ENCODE measurements at places on chromosomes 1 and 21. TPM values are rescaled to one million over a fixed set of nuclear protein-coding genes. Genes with fewer than 3 reads are reported as not detected.

- no peak for DNase-seq
These were observed 368.7 kb upstream of the ADGRL2 start for GRCh38 chr1:81432059-81432458.

- no peak for DNase-seq
These were observed 38.2 kb upstream of the CYP4B1 start for GRCh38 chr1:46760558-46761166.

C1orf87 gene
- total RNA-seq, result not detected

SPTA1 gene
- 1.8 TPM for total RNA-seq

ANKRD35 gene
- 2.1 TPM for total RNA-seq

GRCh38 chr1:2543543-2544092 lies 12.6 kb upstream of the TNFRSF14 start:
- DNase-seq, result no peak

- DNase-seq, result no peak
These were observed 33.4 kb downstream of the SUCO start for GRCh38 chr1:172566196-172566997.

DNA sequence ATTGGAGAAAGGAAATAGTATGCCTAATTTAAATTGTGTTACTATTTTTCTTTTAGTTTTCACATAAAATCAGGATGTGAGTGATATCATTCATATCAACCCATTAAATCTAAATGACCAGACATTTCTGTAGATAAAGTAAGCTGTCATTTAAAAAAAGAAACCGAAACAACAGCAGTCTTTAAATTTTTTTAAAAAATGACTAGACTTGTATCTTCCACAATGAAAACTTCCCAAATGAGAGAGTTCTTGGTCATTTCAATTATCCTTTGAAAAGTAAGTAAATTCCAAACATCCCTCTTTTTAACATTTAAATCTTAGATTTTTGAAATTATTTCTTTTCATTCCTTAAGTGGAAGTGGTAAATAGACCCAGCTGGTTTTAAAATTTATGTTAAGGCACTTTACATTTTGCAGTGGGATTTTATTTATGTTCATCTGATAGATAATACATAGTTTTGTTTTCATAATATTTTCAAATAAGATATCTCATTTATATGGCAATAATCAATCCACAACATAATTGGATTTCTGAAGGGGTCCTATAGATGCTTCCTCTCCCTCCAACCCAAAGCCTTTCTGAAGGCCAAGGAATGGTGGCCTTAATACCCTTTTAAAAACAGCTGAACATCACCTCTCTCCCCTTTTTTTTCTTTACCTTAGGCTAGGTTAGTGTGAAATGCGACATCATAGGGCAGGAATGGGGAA lies 3.1 kb downstream of the FOXD3 start:
- no peak for DNase-seq

DNA sequence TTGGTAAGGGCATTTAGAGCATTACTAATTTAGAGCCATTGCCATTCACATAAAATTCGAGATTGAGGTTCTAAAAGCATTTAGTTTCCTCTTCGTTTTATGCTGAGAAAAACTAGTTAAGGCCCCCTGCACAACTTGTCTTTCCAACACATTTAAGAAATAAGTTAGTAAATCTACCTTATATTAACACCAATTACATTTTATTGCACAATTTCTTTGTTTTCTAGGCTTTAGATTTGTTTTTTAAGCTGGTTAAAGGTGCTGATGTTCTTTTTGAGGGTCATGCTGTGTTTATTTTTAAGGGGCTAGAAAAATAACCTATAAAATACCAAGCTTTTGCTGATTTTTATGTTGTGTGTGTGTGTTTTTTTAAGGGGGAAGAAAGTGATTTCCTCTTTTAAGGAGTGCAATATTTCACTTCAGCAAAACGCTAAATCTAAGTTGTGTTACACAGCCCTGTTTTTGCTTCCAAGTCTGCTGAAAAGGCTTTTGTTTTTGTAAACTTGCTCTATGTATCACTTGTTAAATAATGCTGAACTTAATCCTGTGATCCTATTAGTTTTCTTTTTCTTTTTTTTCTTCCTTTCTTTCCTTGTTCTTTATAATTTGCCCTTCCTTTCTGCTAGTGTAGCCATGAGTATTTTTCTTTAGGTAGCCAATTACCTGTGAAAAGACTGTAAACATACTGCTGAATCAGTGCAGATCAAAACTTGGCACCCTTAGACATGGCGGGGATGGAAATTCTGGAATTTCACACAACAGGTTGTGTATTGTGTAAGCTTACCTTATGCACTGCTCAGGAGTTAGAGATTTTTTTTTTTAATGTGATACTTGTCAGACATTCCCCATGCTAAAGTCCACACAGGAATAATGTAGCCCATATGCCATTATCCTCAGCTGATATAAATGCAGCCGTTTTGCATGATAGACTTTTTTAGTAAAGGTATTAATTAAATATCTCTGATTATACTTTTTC lies 1.5 kb downstream of the CEPT1 start:
- DNase-seq, result no peak

- no peak for DNase-seq
These were observed 74.4 kb downstream of the ACTL8 start for GRCh38 chr1:17829579-17829978.

DNA sequence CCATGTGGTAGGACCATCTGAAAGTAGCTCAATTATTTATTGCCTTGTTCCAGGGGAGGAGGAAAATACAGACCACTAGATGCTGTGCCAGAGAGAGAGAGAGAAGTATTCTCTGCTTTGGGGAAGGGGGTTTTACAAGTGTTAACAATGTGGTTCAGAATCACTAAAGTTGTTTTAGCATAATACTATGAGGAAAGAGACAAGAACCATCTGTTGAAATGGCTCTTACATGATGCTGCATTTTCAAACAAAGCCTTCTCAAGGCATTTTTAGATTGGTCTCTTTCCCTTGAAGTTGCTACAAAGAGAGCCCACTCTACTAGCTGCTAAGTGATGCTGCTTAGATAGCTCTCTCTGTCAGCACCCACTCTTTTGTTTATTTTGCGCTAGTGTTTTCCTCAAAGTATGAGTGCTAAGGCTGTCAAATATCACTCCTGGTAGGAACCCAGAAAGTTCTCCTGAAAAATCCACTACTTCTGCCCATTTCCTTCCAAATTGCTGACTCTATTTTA lies 255.1 kb downstream of the NFIA start:
- DNase-seq, result no peak

GRCh38 chr1:188027613-188028012 lies 1198.9 kb downstream of the PLA2G4A start:
- DNase-seq, result no peak

CELA3A gene
- total RNA-seq, result 2.4 TPM

DNA sequence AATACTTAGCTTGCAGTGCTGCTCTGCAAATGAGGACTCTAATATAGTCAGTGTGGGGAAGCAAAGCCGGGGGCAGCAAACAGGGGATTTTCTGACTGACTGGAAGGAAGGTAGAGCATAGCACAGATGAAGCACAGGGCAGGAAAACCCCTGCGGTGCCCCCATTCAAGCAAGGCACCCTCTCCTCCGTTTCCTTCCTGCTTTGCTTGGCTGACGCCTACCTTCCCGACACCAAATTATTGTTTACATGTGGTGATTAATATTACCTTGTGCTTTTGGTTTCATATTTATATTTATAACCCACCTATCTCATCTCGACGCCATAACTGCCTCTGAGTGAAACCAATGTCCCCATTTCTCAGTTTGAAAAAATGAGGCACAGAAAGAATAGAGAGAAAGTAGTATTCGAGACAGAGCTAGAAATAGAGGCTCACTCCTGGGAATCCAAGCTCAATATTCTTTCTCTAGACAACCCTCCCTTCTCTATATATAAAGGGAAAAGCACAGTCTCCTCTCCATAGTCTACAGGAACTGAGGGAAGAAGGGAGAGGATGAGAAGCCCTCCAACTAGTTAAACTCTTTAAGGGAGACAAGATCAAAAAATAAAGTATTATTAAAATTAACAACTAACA lies 41.3 kb downstream of the PIK3C2B start:
- no peak for DNase-seq

CD1B gene
- total RNA-seq, result not detected

GRCh38 chr1:31058012-31058411 lies 7.5 kb downstream of the PUM1 start:
- DNase-seq, result no peak

TSSK3 gene
- total RNA-seq, result not detected

DNA sequence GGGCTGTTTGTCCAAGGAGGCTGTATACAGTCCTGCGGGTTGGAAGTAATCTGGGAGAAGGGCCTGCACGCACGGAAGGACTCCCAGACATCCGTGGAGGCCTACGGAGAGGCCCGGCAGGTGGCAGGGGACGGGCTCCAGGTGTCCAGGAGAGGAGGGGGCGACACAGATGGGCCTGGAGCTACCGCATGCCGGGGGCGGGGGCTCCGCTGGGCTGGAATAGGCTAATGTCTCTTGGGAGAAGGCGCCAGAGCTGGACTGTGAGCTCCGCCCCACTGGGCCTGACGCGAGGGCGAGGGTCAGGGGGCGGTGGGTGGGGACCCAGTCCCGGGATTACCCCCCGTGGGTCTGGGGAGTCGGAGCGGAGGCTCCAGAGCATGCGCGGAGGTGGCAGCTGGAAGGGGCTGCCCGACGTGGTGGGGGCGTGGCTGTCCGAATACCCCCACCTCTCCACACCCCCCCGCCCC lies 659 bp downstream of the AGO1 start:
- no peak for DNase-seq

DNA sequence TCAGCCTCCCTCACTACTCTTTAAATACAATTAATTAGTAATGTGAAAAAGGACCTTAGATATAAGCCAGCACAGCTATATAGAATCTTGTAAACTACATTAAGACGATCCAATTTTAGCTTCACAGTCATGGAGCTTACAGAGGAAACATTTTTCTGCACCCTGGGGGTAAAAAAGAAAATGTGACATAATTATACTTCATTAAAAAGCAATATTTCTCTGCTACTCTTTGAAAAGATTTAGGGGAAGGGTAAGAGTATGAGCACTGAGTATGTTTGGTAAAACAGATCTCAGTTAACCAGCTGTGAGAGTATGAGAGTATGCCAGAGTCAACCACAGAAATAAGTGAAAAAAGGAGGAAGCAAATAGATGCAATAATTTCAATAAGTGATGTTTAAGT lies 1415.9 kb downstream of the PLA2G4A start:
- DNase-seq, result no peak

DNA sequence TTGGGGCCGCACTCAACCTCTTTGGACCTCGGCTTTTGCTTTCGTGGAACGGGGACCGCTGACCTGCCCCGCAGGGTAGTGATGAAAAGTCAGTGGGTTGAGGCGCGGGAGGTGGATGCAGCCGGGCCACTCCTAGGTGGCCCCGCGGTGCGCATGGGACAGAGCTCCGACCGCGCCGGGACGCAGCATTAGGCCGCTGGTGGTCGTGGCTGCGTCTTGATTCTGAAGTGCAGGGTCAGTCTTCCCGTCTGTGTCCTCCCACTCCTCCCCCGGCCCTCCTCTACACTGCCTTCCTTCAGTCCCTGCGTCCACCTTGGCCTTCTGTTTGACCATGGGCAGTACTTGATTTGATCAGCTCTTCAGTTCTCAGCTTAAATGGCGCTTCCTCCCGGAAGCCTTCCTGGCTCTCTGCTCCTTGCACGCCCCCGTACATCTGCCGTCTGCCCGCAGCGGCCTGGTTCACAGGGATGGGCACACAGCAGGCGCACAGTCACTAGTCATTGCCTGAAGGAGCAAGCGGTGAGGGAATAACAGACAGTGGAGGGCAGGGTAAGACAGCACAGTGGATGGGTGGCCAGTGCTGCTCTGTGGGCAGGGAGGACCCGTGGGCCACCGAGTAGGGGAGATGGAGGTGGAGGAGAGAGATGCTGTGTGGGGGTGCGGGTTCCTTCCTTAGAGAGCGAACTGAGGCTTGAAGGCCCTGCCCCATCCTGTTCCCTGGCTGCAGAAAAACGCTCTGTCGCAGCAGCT lies 633 bp downstream of the THEMIS2 start:
- DNase-seq, result peak; percentile 22

HES3 gene
- total RNA-seq, result not detected

DDI2 gene
- 49.3 TPM for total RNA-seq

DNA sequence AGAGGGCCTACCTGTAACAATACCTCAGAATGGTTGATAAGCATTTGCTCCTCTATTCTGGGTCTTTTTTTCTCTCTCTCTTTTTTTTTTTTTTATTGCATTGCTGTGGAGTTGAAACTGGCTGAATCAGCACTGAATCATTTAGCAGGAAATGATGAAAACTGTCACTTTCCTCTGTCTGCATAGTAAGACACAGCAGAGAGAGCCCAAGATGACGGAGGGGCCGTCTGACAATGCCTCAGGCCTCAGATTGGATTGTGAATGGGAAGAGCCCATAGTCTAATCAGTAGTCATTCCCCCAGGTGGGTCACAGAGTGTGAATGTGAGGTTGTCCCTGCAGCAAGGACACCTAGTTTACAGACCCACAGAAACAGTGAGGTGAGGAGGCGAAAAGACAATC lies 193.2 kb upstream of the PLXNA2 start:
- no peak for DNase-seq

DNA sequence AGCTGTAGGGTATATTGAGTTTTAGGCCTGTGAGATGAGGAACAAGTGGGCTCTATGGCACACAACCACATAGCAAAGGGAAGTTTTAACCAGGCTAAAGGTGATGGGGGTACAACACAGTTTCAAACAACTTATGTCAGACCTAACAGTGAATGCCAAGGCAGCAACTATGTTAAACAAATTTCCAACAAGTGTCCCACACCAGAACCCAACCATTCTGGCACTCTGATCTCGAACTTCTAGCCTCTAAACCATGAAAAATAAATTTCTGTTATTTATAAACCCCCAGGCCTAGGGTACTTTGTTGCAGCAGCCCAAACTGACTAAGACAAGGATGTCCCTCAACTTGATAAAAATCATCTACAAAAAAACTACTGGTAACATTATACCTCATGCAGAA lies 52.3 kb upstream of the INSL5 start:
- no peak for DNase-seq

DNA sequence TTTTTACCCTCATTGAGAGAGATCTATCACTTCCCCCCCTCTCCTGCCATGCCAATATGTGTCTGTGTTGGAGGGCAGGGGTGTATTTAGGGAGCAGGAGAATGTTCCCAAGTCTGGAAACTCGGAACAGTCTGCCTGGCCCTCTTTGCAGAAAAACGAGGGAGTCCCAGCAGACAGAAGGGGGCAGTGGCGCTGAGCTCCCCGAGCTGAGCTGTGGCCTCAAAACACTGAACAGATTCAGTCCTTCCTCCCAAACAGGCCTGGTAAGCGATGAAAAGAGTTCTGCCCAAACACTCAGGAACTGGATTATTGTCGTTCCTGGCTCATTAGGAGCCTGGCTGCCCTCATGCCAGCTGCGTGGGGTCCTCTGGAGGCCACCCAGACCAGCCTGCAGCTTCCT lies 981 bp downstream of the CLDN14 start:
- no peak for DNase-seq

GRCh38 chr21:16047904-16048303 lies 318.1 kb downstream of the USP25 start:
- no peak for DNase-seq

TGFB2 gene
- 9.1 TPM for total RNA-seq
